Esophagus mucosa (tissue), 1 donor: ENCODE measurements at places on chromosomes 13 and 19. TPM values are rescaled to one million over a fixed set of nuclear protein-coding genes. Genes with fewer than 3 reads are reported as not detected.

GRCh38 chr13:27018882-27019281 is 152.7 kb downstream of the USP12 start:
- ATAC-seq: no peak

DNA sequence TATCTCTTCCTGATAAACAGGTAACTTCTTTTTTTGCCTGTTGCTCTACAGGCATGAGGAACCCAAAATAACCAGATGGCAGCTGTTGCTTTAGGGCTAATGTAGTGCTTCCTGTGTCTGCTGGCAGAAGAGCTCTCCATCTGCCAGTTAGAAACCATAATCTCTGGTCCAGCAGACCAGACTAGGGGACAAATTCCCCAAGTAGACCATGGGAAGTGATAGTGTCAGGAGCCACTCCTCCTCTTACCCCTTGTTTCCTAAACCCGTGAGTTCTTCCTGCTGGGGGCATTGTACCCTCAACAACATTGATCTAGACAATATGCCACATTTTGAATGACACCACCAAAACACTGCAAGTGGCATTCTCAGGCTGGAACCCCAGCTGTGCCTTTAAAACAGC is 135.9 kb downstream of the DLEU7 start:
- peak; percentile 39 for ATAC-seq

GRCh38 chr19:41411968-41412265 is 14.3 kb downstream of the BCKDHA start:
- ATAC-seq: no peak

The AKT1S1 gene
- 32.7 TPM for total RNA-seq

The NMRK2 gene
- total RNA-seq: not detected

DNA sequence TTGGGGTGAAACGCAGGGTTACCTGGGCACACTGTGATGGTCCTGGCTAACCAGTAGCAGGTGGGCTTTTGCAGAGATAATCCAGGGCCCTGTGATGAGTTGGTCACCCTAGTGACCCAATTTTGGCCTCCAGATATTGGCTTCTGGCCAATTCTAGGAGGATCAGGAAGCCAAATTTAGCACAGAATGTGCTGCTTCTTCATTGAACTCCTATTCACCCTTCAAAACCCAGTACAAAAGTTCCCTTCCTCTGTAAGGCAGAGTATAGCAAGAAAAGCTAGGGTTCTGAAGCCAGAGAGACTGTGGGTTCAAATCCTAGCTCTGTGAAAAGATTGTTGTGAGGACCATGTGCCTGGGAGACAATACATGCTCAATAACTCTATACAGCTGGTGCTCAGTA is 70.8 kb downstream of the INSR start:
- no peak for ATAC-seq

DNA sequence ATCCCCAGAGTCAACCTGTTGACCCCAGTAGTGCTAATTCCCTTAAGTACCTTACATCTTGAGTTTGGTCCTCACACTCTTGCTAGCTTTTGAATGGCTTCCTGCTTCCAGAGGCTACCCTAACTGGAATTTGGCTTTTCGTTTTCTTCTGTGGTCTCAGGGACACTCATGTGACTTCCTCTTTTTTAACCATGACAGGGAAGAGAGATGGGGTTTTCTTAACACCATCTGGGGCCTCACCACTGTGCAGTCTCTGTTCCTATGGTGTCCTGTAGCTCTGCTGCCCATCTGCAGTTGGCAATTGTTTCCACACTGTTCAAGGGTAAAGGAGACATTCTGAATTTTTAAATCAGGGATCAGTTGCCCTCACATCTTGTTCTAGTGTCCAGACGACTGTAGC is 66.7 kb downstream of the SLC10A2 start:
- no peak for ATAC-seq

The TMPRSS9 gene
- total RNA-seq: not detected
